Effector CD4-positive, alpha-beta T cell (primary cell): ENCODE measurements at places on chromosomes 7 and 10.

DNA sequence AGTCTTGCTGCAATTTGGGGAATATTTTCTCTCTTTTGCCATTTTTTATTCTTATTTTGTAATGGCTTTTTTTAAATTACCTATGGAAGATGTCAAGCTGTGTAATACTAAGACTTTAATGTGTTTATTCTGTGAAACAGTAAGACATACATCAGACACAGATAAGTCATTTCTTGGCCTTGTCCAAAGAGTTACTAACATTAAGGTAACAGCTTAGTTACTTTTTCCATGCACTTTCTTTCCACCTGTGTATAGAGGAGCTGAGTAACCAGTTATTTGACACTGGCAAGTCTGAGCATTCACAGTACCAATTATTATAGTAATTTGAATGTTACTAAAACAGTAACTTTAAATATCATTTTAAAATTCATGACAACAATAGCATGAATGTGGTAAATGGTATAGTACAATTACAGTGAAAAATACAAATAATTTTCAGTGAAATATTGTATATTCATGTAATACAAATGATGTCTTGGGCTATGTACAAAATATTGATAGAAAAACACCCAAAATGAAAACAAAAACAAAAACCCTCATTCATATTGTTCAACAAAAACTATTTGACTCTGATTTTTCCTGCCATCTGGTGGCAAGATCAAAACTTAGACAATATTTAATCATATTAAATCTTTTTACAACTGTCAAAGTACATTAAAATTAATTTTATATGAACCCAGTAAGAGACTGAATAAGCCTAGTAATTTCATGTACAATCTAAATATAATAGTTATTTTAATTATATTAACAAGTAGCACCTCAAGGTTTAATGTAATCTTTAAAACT is 259.8 kb upstream of the SEMA3A start:
- no peak for DNase-seq

DNA sequence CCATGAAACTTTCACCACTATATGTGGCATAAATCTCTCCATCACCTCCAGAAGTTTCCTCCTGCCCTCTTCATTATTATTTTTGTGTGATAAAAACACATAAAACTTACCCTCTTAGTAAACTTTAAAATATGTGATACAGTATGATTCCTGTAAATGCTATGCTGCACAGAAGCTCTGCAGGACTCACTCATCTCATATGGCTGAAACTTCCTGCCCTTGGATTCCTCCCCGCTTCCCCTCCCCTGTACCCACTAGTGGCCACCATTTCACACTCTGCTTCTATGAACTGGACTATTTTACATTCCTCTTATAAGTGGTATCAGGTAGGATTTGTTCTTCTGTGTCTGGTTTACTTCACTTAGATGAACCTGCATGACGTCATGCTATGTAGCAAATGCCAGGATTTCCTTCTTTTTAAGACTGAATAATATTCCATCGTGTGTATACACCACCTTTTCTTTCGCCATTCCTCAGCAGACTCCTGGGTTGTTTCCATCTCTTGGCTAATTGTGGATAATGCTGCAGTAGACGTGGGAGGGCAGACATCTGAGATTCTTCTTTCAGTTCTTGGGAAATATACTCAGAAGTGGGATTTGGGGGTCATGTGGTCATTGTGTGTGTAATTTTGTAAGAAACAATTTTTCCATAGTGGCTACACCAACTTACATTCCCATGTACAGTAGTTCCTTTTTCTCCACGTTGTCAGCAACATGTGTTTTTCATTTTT is 335.2 kb downstream of the SDK1 start:
- DNase-seq: no peak

DNA sequence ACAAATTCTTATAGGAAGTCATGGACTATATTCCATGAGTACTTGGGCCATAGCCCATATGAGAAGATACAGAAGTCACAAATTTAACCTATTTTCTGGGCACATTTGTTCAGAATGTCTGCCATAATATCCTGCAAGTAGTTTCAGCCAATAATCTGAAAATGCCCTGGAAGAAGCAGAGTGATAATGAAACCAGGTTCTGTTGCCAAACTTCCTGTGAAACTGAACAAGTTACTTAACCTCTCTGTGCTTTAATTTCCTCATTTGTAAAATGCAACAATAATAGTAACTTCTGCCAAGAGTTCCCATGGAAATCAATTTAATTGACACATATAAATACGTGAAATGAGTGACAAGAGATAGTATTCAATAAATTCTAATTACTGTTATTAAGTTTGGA is 88.8 kb downstream of the SEMA3C start:
- DNase-seq: no peak

- DNase-seq: no peak
Observed at GRCh38 chr7:47771336-47771989, 176.8 kb downstream of the PKD1L1 start.

DNA sequence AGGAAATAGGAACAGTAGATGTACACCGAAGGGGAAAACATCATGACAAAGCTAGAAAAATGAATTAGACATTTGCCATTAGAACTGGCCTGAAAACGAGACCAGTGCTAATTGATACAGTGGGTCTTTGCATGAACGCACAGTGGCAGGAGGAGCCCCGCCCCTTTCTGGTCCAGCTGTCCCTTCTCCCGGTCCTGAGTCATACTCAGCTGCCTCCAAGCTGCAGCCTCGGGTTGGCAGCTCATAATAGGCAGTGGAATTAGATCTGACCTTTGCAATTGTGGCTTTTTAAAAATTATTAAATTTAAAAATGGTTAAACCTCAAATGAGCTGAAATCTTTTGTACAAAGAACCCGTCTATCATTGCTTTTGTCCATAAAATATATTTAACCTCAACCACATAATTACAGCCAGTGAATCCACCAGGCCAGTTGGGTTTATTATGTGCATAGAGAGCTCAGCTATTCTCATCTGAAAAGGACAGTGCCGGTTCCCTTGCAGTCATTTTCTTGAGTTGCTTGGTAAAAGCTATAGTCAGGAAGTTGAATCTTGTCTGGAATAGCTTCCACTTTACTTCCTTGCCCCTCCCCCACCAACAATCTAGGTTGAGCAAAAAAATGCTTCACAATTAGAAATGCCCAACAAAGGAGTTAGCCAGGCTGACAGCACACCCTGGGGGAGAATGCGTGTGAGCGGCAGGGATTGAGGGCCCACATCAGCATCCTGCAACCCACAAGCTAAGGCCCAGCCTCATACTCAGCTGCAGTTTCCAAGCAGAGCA is 147.1 kb downstream of the BUB3 start:
- DNase-seq: no peak

DNA sequence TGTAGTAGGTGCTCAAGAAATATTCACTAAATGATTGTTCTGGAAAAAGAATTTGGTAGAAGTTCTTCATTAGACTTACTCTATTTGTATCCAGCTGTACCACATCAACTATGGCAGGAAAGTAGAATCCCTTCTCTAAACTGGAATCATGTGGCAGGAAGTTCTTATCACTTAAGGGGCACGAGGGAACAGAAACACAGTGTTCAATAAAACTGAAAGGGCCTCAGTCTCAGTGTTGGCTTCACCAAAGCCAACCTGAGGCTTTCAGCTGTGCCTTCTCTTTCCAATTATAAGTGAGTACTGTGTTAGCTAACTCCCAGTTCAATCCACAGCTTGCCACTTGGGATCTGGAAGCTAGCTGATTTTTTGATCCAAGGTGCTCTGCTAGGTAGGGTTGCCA is 257.6 kb upstream of the LRGUK start:
- no peak for DNase-seq

DNA sequence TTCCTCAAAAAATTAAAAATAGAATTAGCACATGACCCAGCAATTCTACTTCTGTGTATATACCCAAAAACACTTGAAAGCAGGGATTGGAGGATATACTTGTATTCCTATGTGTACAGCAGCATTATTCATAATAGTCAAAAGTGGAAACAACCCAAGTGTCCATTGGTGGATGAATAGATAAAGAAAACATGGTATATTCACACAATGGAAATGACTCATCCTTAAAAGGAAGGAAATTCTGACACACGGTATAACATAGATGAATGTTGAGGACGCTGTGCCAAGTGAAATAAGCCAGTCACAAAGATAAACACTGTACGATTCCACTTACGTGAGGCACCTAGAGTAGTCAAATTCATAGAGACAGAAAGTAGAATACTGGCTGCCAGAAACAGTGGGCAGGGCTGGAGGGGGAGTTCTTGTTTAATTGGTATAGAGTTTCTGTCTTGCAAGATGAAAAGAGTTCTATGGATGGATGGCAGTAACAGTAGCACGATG is 26.6 kb upstream of the KAT6B start:
- DNase-seq: no peak

DNA sequence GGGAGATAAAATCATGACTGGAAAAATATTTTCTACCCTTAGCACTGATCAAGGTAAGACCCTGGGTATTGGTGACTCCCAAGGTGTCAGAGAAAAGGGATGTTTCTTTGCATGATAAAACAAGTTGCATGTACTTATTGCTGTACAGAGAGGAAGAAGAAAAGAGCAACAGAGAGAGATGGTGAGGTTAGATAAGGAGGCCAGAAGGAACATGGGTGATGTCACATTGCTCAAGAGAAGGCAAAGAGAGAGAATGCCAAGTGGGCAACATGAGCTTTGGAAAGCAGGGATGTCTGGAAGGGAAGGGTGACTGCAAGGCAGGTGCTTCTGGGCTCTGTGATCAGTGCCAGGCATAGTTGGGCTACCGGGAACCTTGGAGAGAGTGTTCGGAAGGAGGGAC is 65.1 kb upstream of the ADARB2 start:
- DNase-seq: no peak
